ENCODE measurements at places on chromosomes 4 and X. TPM values are rescaled to one million over a fixed set of nuclear protein-coding genes. Genes with fewer than 3 reads are reported as not detected.

WNK3 gene
- polyA plus RNA-seq: 6.4 TPM

DNA sequence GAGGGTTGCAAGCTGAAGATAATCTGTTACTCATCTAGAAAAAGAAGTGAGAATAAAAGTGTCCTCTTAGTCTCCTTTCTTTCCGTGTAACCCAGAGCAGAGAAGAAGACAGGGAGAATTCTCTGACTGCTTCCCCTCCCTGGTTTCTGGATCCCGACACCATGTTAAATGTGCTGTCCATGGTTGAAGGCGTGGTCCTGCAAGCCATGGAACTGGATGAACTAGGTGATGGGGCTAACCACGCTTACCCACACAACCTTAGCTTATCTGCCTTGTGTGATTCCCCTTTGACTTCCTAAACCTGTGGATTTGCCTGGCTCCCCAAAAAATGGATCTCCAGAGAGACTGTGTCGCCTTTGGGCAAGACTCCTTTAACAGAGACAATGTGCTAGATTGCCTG lies 907.6 kb downstream of the FSTL5 start:
- no peak for DNase-seq

DNA sequence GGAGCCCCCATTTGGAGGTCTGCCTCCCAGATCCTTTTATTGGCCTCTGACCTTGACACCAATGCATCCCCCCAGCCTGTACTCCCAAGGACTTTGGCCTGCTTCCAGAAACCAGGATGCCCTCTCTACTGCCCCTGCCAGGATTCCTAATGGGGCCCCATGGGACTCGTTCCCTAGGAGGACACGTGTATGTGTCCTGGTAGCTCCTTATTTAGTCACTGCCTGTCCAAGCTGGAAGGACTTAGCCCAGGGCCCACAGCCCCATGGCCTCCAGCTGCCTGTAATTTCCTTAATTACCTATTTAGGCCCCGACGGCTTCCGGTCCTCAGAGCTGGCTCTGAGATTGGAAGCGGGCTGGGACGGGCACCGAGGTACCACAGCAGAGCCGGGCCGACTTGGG lies 9.4 kb downstream of the ATP2B3 start:
- no peak for DNase-seq

DNA sequence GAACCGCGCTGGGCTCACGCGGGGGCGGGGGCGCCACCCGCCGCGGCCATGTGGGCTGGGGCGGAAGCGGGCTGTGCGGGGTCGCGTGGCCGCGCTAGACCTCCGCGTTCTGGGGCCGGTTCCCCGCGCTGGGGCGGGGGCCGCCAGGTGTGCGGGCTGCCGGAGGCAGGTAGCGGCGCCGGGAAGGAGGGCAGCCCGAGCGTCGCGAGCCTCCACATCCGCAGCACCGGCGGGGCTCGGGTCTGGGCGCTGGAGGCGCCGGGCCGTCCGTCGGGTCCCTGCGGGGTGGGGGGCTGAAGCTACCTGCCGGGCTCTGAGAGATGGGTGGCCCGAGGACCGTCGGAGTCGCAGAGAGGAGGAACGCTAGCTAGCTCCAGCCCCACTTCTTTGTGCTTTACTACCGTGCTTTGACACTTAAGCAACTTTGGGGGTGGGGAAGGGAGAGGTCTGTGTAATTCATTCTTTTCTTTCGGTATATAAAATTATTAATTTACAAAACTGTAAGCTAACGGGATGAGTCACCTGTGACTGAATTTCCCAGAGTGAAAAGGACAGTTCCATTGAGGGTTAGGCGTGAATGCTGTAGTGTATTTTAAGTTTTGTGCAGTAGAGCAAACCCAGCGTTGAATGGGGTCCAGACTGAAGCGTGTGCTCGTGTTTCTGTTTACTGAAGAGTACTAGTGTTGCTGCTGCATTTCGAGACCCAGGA lies 689 bp downstream of the METAP1 start:
- peak; percentile 26 for DNase-seq

GRCh38 chr4:155539746-155540145 lies 126.9 kb upstream of the GUCY1A1 start:
- DNase-seq: no peak

DNA sequence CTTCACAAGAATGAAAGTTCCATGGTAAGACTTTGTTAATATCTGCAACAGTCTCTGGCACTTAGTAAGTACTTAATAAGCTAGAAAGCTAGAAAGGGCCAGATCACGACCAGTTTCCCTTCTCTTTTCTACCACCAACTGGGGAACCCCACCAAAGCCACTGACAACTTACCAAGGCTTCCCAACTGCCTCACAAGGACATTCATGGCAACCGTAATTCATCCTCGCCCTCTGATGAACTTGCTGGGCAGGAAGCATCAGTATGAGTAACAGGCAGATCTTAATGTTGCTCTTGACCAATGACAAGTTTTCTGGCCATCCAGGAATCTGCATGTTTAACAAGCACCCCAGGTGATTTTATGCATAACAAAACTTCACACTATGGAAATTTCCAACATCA lies 23.2 kb upstream of the ZCCHC13 start:
- DNase-seq: no peak

GRCh38 chr4:101321481-101322042 lies 25.8 kb downstream of the PPP3CA start:
- DNase-seq: no peak

- DNase-seq: no peak
Measured at GRCh38 chr4:98620087-98620784, 38.2 kb downstream of the TSPAN5 start.

DNA sequence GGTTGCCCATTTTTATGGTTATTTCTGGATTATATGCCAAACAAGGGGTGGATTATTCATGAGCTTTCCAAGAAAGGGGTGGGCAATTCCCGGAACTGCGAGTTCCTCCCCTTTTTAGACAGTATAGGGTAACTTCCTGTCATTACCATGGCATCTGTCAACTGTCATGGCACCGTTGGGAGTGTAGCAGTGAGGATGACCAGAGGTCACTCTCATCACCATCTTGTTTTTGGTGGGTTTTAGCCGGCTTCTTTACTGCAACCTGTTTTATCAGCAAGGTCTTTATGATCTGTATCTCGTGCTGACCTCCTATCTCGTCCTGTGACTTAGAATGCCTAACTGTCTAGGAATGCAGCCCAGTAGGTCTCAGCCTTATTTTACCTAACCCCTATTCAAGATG lies 57.6 kb downstream of the SH3KBP1 start:
- DNase-seq: no peak

All from renal pelvis (tissue), 12 donors.